ENCODE measurements at places on chromosomes 12 and 14. TPM values are rescaled to one million over a fixed set of nuclear protein-coding genes. Genes with fewer than 3 reads are reported as not detected.

The HOXC9 gene
- total RNA-seq: not detected

The SLC6A15 gene
- total RNA-seq: not detected

The CD4 gene
- 1.5 TPM for total RNA-seq

- no peak for DNase-seq
These were observed 294.1 kb downstream of the SEC23A start for GRCh38 chr14:38808734-38809455.

DNA sequence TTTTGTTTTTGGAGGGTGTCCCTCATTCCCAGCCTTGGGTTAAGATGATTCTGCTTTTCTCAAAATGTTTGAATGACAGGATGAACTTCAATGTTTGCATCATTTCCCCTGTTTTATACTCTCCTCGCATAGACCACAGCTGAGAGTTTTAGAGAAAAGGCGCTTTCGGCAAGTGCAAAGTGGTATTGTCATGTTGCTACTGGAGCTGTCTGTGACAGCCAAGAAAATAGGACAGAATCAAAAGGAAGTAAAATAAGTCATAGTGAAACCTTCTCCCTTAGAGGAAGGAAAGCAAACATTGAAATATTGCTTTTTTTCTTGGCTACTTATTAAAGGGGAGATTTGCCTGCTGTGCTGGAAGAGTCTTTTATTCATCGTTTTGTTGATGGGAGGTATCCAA lies 33.5 kb upstream of the ARHGAP5 start:
- no peak for DNase-seq

DNA sequence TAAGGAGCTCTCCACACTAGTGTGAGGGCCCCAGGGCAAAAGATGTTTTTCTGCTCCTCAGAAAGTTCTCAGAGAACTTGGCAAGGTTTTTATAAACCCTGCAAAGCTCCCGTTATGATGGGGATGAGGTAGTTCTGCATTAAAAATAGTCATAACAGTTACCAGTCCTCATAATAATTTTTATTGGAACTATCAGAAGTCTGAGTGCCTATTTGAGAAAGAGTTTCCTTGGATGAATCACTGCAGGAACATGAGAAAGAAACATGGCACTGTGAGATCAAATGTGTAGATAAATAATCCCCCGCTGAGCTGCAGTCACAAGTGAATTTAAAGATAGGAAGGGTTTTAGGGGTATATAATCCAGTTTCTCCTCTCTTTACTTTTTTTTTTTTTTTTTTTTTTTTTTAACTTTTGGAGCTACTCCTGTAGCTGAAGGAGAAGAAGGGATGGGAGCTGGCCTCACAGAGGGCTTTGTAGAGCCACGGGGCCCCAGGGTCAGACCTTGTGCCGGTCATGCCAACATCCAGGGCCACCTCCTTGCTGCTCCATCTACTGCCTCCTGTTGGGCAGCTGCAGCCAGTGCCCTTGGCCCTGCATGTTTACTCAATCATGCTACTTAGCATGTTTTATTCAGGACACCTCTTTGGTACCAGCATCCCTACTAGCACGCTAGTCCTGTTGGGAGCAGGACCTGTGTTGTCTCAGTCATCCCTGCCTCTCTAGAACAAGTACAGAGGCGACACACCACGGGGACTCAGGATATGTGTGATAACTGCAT lies 39.5 kb downstream of the EVL start:
- DNase-seq: peak; percentile 38

GRCh38 chr12:88575361-88575970 lies 4.8 kb downstream of the KITLG start:
- no peak for DNase-seq

- peak; percentile 46 for DNase-seq
These were observed 677 bp downstream of the C12orf75 start for GRCh38 chr12:105330931-105331804.
